ENCODE measurements at places on chromosomes 4 and X.

GRCh38 chr4:2511645-2512131 lies 24.8 kb upstream of the FAM193A start:
- DNase-seq, result no peak

DNA sequence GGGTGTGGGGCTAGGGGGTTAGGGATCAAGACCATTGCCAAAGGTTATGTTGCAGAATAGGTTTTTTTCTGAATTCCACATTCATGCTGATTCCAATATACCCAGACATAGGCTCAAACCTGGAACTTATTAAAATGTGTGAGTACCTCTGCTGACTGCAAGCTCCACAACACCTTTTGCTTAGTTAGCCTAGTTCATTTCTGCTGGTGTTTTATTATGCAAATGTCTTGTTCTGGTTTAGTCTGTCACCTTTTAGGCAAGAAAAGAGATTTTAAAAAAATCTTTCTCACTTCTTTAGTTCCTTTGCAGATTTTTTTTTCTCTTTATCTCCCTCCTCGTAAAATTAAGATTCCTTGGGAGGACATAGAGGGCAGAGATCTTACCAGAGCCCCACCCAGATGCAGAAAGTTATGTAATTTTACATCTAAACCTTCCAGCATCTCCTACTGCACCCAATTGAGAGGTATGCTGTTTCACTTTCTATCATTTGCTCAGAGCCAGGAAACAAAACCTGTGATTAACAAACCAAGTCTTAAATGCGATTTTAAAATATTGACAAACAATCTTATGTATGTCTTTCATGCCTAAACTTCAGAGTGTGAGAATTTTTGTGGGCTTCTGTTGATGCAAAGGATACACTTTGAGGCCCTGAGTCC lies 190.7 kb upstream of the CLNK start:
- no peak for DNase-seq

DNA sequence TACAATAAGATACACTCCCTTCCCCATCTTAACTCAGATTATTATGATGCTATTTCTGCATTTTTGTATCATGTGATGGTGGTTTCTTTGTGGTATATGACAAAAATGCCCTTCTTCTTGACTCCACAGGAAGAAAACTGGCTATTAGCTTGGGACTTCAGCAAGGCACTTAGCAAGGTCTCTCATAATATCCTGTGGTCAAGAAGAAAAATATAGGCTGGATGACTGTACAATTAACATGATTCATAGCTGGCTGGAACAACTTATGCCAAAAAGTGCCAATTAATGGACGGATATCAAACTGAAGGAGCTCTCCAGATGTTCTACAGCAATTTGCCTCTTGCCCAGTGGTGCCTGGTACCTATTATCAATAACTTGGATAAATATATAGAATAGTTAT lies 2.3 kb upstream of the MID1IP1 start:
- DNase-seq, result no peak

GRCh38 chr4:139943277-139943676 lies 210.7 kb downstream of the MAML3 start:
- DNase-seq, result no peak

- no peak for DNase-seq
Observed at GRCh38 chrX:124232523-124233201, 99.8 kb upstream of the TEX13D start.

- no peak for DNase-seq
Observed at GRCh38 chr4:150235808-150236271, 157.6 kb downstream of the DCLK2 start.

- no peak for DNase-seq
Observed at GRCh38 chrX:97494756-97495372, 611.2 kb downstream of the RPA4 start.

GRCh38 chr4:88030565-88031310 lies 23.3 kb downstream of the PKD2 start:
- DNase-seq, result no peak

GRCh38 chr4:68076194-68076593 lies 53.5 kb downstream of the TMPRSS11F start:
- DNase-seq, result no peak

- peak; percentile 73 for DNase-seq
Observed at GRCh38 chr4:154743683-154744340, at the start of gene LRAT. Gene LRAT (plus strand): TSS chr4:154744000. CDS start chr4:154744327, 327 bp downstream.

DNA sequence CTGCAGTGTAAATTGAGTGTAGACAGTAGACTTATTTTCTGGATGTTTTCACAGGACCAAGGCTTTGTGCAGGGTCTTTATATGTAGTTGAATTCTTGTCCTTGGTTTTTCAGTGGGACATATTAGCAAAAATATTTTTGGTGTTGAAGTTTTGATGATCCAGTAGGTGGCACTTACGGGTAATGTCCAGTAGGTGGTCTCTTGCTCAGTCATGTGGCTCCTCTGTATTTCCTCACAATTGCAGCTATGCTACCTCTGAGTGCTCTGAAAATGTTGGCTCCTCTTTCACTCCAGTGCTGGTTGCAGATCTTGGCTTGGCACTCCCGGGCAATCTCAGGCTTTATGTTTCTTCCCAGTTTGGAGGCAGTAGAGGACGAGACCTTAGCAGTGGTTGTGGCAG lies 419.8 kb upstream of the AMOT start:
- no peak for DNase-seq

DNA sequence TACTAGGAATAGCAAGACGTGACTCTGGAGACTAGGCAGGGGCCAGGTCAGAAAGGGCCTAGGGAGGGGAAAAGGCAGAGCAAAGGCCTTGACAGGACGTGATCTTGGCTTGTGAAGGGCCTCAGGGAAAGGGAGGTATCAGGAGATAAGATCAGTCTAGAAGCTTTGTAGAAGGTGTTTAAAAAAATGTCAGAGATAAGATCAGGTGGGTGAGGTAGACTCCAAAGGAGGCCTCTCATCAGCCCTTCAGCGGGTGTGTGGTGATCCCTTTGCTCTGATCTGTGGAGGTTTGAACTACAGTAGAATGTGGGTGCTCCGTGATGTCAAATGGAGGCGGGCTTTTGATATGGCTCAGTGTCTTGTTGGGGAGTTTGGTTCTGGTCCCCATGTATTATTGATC lies 78.8 kb upstream of the PRPS1 start:
- DNase-seq, result no peak

- no peak for DNase-seq
Observed at GRCh38 chr4:5750946-5751665, 40.1 kb downstream of the EVC start.
